ENCODE measurements at places on chromosomes 3 and 15.

GRCh38 chr3:144622845-144623244, 651.2 kb downstream of the DIPK2A start:
- no peak for DNase-seq

DNA sequence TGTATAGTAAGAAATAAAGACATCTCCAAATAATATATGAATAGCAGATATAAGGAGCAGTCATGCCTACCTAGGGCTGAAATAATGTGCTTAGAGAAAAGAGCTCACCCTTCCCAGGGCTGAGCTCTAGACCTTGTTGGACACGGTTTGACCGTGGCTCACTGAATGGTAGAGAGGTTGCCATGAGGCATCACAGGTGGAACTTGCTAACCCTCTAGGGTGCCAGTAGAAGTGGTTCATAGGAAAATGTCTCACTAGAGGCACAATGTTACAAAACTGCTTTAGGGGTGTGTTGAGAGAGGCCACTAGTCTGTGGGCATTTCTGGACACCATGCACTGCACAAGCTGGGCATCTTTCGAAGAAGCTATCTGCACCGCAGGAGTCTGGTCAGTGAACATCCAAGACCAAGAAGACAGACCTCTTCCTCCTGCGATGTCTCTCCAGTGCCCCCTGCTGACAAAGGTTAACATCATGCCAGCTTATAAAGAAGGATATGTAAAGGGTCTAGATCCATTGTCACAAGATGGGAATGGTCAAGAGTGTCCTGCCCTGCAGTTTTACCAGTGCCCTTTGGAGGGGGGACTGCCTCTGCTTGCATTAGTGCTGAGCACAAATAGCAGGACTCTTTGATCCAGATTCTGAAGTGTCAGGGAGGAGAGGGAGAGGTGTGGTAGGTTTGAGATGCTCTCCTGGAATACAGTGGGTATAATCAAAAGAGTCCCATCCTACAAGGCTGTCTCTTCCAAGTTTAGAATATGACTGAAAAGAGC, 266.8 kb downstream of the ZNF385D start:
- DNase-seq, result no peak

DNA sequence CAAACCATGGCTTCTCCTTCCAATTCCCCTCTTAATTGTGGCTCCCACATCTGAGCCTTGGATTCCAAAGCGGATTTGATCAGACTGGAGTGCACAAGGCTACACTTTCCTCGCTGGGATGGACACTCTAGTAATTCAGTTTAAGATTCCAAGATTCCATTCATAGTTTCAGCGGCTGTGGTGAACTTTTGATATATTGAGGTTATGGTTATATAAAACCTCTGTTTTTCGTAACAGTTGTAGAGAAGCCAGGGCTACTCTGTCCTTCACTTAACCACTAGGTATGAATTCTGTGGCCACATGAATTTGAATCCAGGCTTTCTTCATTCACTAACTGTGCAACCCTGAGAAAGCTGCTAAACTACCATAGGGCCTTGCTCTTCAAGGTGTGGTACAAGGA, 67.9 kb upstream of the KY start:
- DNase-seq, result no peak

- DNase-seq, result no peak
Observed at GRCh38 chr3:100613721-100614390, 4.5 kb downstream of the ADGRG7 start.

- no peak for DNase-seq
Observed at GRCh38 chr3:99713440-99713839, 75.0 kb downstream of the COL8A1 start.

- no peak for DNase-seq
Observed at GRCh38 chr3:151709847-151710246, 23.9 kb upstream of the AADACL2 start.

DNA sequence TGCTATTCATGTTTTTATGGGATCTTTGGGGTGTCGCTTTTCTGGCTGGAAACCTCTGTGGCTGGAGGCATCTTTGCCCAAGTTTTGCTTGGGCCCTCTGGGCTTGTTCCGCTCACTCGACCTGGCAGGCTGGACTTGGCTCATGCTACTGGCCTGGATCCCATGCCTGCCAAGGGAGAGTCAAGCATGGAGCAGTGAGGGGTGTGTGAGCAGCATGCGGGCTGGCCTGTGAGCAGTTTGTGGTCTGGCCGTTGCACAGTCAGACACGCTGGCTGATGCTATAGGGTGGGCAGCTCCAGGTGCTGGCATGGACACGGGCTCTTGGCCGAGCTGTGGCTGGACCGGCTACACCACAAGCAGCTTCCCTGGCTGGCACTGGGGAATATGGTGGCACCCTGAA, 491.1 kb downstream of the AGBL1 start:
- no peak for DNase-seq

DNA sequence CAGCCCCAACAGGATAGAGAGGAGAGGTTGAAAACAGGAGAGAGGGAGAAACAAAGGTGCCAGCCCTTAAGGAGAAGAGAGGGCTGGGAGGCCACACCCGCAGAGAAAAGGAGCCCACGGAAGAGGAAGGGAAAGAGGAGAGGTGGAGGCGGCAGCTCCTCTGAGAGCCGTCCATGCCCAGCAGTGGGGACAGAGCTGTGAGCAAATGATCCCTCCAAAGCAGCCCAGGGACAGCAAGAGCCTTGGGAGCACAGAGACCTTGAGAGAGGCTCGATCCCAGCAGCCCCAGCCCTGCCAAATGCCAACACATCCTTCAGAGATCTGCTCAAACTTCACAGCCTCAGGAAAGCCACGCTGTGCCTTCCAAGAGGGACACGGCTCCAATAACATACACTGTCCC, 66.7 kb upstream of the CORO2B start:
- DNase-seq, result no peak

DNA sequence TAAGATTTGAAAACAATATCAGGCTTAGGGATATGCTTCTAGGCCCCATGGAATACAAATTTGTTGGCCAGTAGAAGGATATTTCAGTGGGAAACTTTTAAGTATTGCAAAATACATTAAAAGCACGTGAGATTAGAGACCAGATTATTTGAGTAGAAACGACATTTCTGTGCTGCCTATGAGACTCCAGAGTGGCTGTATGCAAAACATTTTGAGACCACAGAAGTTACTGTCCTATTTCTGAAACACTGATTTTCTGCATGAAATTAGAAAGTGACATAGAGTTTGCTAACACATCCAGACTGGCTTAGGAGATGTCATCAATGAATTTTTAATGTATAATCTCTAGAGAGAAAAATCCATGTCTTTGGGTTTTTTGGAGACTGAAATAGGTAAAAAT, 99.8 kb downstream of the KCNH8 start:
- no peak for DNase-seq

DNA sequence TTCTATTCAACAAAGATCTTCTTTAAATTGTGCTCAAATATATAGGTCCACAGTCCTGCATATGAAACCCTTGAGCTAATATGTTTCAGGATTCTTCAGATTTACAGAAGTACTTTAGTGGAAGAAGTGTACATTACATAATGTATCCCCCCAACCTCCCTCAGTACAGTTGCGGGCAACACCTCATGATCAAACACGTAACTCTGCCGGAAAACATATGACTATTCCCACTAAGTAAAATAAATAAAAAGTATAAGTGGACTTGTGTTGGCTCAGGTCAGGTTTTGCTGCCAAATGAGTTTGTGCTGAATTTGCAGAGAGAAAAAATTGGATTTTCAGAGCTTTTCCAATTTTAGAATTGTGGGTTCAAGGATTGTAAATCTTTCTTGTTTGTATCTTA, 267.6 kb upstream of the MDFIC2 start:
- DNase-seq, result no peak

- DNase-seq, result no peak
Observed at GRCh38 chr15:49187549-49188245, 17.6 kb downstream of the GALK2 start.

DNA sequence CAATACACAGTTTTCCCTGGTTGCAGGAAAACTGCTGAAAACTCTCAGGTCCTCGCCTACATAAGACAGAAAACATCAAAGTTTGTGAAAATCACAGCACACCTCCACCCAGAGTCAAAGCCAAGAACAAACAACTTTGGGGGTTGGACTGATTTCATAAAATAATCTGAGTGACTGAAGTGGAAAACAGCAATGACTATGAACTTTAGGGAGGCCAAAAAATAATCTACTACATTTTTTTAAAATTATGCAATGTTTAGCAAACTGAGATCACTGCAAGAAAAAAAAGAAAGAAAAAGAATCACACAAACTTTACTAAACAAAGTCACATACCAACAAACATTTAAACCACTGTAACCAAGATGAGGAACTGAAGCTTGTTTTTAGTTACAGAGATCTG, 15.9 kb upstream of the FOXP1 start:
- no peak for DNase-seq

DNA sequence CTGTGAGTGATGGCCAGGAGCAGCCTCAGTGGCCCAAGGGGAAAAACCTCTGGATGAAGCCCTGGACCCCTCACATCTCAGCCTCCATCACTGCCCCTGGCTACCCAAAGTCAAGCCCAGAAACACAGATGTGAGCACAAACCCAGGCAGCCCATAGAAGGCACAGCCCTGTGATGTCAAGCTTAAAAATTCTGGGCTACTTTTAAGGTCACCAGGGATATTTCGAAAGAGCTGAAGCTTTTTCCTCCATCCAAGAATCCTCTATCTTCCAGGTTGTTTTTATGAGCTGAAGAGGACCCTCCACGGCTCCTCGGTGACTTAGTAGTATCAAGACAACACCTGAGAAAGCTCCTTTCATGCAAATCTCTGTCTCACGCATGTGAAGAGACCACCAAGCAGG, 11.5 kb downstream of the LIPC start:
- DNase-seq, result no peak
